ENCODE measurements at places on chromosomes 4 and X.

DNA sequence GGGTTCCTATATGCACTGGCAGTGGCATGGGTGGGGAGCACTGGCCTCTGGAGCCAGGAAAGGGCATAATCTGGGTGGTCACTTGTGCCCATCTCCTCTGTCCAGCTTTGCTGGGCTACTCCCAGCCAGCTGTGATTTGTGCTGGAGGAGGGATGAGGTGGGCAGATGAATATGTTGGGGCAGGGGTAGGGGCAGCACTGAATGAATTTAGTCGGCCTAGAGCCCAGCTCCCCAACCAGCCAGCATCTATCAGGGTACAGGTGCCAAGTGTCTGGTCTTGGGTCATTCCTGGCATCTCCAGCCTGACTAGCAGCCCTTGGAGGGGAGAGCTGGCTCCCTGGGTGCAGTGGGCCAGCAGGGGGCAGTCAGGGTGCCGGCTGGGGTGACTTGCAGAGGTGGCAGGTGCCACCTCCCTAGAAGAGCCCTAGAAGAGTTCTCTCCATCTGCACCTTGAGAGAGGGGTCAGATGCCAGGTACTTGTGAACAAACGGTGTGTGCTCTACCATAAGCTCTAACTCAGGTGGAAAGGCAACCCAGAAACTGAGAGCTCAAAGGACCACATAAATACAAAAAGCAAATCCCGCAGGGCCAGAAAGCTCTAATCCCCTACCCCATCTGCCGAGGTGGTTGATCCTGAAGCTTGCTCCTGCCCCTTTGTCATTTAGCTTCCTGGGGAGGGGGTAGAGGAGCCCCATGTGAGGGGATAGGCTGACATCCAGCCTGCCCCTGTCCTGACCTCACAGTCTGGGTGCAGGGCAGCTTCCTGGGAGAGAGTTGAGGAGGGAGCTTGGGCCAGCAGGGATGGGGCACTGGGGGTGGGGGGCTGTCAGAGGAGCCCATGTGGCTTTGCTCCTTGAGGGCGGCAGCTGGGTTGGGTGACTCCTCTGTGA is 2.2 kb downstream of the SORCS2 start:
- DNase-seq, result no peak

GRCh38 chr4:24798036-24798610 is 2.8 kb downstream of the SOD3 start:
- no peak for DNase-seq

- DNase-seq, result no peak
Measured at GRCh38 chrX:30938295-30938694, 49.2 kb upstream of the TAB3 start.

- no peak for DNase-seq
Measured at GRCh38 chrX:106283841-106284240, 115.7 kb downstream of the PWWP3B start.

DNA sequence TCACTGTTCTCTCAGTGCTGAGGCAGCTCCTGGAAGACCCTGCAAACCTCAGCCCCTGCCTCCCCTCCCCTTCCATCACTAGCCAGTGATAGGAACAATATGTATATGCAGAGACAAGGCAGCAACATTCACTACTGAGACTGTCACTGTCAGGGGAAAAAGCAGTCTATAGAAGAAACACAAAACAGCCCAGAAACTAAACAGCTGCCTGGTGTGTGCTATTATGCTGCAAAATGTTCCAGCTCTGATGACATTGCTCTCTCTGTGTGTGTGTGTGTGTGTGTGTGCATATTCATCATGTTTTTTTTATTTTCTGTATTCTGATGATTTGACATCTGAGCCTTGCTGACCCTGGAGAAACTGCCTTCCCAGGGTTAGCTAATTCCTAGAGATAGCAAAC is 147.2 kb downstream of the SPATA18 start:
- DNase-seq, result no peak

GRCh38 chr4:12555011-12555410 is 929.1 kb downstream of the RAB28 start:
- no peak for DNase-seq

GRCh38 chrX:153778181-153778580 is 2.7 kb upstream of the SRPK3 start:
- DNase-seq, result no peak

- no peak for DNase-seq
Measured at GRCh38 chr4:83320548-83320947, 14.1 kb downstream of the HPSE start.

GRCh38 chr4:18185491-18185890 is 163.9 kb upstream of the LCORL start:
- DNase-seq, result no peak

DNA sequence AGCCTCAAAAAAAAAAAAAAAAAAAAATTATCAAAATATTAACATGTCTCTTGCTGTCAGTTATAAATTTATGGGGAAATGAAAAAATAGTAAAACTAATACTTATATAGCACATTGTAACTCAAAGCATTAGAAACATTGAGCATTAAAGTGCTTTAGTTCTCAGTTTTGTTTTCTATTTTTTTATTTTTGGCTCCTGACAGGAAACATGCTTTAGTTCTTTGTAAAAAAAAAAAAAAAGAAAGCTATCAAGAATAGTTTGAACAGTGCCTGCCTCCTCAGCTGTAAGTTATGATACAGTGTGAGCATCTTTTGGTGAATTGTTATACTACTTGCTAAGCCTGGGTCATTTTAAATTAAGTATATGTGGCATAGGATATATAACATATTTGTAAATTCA is 5.1 kb upstream of the CENPC start:
- DNase-seq, result no peak

DNA sequence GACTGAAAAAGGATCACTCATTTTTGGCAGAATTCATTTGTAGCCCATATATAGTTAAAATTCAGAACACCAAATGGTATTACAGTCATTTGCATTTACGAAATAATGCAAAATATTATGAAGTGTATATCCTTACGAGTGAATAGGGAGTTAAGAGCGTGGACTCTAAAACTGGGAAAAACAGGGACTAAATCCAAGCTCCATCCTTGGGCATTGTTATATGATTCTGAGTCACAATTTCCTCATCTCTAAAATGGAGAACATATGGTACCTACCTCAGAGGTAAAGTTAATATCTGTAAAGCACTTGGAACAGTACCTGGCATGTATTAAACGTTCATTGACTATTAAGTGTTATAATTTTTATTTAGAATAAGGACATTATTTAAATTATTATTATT is 106.3 kb downstream of the ZAR1 start:
- DNase-seq, result no peak

- no peak for DNase-seq
Measured at GRCh38 chr4:102598086-102598761, 97.1 kb downstream of the NFKB1 start.

GRCh38 chrX:41630091-41630490 is 58.7 kb upstream of the GPR34 start:
- no peak for DNase-seq

DNA sequence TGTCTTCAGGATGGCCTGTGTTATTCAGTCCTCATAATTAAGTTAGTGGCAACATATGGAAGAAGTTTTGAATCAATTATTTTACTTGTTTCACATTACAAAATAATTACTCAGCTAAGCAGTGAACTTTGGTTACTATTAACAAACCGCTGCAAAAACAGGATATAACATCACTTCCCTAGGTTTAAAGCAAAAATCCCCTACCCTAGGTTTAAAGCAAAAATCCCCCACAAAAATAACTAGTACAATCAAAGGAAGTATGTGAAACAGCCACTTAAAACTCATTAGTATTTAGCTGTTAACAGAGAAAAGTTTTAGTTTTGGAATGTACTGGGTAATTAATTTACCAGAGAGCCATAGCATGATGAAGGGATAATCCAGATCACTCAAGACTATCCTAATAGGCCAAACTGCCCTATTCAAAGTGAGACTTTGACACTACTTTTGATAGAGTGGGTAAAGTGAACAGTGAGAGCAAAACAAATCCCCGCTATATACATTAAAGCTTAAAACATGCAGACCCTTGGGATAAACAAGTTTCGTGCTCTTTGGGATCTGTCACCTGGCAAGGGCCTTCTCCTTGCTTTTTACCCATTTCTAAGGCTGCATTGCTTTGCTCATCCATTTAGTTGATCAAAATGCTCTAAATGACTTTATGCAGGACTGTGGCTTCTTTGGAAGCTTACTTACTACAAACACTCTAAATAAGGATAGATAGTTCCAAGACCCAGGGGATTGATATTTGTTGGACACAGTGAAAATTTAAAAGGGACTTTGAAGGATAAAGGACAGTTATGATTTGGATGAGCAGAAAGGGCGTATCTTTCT is 36.4 kb upstream of the GPR174 start:
- no peak for DNase-seq

- no peak for DNase-seq
Measured at GRCh38 chrX:63718010-63718694, 66.9 kb downstream of the ARHGEF9 start.

GRCh38 chr4:119921830-119922229 is 144.8 kb downstream of the MAD2L1 start:
- DNase-seq, result no peak

- DNase-seq, result no peak
Measured at GRCh38 chrX:46333550-46333949, 211.7 kb downstream of the ZNF674 start.

DNA sequence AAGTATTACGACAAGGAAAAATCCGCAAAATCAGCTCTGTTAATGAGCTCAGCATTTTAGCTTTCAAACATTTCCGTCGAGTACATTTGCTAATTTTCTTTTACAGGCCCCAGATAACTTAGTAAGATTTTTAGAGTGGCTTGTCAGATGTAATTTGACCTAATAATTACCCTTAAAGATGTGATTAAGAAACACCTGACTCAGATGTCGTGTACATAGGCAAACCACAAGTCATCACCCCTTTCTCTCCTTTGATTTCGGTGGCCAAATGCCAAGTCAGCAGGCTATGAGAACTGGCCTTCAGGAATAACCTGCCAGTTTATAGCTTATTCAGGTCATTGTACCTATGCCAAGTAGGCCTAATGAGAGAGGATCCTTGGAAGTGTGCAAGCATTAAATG is 369.6 kb downstream of the PCDH7 start:
- peak; percentile 96 for DNase-seq

DNA sequence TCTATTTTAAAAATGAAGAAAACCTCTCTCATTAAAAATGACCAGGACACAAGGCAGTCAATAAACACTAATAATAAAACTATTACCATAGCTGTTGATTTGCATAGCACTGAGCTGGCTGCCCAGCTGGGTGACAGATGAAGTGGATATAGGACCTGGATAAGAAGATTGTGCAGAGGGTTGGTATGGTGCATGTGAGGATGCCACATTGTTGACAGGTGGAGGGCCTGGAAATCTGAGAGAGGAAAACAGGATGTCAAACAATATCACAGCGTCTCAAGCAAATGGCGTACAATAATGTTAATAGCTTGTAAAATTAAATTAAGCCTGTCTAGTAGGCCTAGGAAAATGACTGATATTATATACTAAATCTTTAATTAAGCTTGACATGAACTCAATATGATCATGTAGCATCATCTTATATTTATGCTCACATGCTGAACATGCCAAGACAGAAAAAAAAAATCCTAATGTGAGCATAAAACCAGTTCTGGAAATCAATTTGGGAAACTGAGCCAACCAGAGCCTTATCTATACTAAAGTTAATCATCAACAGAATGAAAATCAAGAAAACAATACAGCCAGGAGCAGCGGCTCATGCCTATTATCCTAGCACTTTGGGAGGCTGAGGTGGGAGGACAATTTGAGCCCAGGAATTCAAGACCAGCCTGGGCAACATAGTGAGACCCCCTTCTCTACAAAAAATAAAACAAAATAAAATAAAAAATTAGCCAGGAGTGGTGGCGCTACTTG is 18.6 kb downstream of the SEC24D start:
- DNase-seq, result no peak

- no peak for DNase-seq
Measured at GRCh38 chrX:153954558-153955227, 10.2 kb upstream of the RENBP start.

- DNase-seq, result no peak
Measured at GRCh38 chr4:129254126-129254525, 158.2 kb downstream of the C4orf33 start.

DNA sequence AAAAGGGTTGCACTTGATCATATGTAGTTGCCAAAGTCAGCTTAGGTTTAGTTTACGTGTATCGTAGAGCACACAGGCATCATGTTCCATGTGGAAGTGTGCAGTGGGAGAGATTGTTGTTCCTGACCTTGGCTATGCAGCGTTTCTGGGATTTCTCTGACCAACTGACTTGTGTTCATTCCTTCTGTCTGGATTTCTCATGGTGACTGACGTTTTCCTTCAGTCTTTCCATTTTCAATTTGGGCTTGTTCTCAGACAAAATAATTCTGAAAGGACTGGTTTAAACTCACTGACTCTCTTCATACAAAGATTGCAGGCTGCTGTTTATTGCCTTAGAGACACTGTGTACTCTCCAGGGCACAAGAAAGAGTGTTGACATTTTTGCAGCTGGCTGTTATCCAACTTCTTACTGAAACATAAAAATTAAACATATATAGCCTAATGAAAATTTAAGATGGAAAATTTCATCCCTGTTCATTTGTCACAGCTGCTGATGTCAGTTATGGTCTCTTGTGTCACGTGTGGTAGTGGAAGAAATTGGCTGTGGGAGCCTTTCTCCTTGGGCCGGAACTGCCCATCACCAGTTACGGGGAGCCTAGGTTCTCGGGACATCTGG is 95.4 kb downstream of the TNIP2 start:
- DNase-seq, result no peak

GRCh38 chrX:46624090-46624786 is 50.7 kb downstream of the CHST7 start:
- no peak for DNase-seq

- DNase-seq, result no peak
Measured at GRCh38 chr4:64582492-64582891, 173.2 kb upstream of the TECRL start.

DNA sequence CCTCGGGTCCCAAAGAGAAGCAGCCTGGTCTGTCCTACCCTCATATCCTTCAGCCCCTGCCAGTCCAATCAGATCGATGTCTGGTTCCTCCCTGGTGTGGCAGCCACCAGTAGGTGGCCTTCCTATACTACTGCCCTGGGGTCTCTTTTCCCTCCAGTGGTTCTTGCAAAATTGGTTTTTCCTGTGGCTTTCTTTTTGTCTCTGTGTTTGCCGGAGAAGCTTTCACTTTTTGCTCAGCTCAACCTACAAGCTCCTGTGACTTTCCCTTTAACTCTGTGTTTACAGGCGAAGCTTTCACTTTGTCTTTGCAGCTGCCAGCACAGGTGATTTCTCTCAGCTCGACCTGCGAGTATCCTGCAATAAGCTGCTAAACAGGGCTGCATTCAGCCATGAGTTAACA is 46.8 kb downstream of the UGT2A3 start:
- peak; percentile 71 for DNase-seq

- peak; percentile 2 for DNase-seq
Measured at GRCh38 chr4:176614793-176615192, 177.9 kb downstream of the VEGFC start.

- DNase-seq, result no peak
Measured at GRCh38 chrX:40403757-40404156, 177.0 kb upstream of the ATP6AP2 start.

GRCh38 chr4:169957785-169958184 is 68.4 kb downstream of the MFAP3L start:
- DNase-seq, result no peak

DNA sequence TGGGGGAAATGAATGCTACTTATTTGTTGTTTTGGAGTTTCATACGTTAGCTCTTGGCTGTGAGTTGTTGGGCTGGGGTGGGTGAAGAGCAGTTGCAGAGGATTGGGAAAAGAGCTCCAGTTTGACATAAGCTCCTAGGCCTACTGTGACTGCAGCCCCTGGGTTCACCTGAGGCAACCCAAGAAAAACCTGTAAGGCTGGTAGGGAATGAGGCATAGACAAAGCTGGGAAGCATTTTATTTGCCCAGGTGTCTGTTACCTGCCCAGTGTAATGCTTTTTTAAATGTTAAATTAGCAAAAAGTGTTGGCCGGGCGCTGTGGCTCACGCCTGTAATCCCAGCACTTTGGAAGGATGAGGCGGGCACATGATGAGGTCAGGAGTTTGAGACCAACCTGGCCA is 160.0 kb downstream of the FHIP1A start:
- no peak for DNase-seq
